ENCODE measurements at places on chromosomes 4 and X.

DNA sequence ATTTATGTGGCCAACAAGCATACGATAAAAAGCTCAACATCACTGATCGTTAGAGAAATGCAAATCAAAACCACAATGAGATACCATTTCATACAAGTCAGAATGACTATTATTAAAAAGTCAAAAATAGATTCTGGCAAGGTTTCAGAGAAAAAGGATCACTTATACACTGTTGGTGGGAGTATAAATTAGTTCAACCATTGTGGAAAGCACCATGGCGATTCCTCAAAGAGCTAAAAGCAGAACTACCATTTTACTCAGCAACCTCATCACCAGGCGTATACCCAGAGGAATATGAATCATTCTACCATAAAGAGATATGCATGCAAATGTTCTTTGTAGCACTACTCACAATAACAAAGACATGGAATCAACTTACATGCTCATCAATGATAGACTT is 478.7 kb upstream of the GALNTL6 start:
- no peak for DNase-seq
- H3K4me3 ChIP-seq: no peak overlapping the region
- H3K27ac ChIP-seq: no peak overlapping the region
- H3K27me3 ChIP-seq: no peaks in the 10 kb centered on the region

DNA sequence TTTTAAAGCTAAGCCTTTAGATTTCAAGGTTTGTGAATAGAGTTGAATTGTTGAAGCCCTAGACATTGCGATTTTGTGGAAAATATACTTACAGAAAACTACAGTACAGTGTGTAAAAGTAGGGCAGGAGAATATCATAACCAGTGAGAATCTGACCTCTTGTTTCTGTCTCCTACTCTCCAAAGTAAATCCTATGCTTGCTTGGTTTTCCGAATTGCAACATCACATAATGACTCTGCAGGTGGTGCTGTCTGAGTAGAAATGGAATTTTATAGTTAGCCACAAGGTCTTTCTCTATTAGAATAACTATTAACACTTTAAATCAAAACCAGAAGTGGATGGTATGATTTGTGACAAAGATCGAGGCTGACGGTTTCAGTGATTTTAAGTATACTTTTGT is 505.6 kb downstream of the RAPGEF2 start:
- no peak overlapping the region for H3K27ac ChIP-seq
- no peak for DNase-seq
- H3K4me1 ChIP-seq: no peaks in the 10 kb centered on the region
- no peak overlapping the region for H3K4me3 ChIP-seq
- H3K27me3 ChIP-seq: no peaks in the 10 kb centered on the region

GRCh38 chr4:167282171-167282864 is 48.0 kb upstream of the SPOCK3 start:
- no peak overlapping the region for H3K27ac ChIP-seq
- H3K4me3 ChIP-seq: no peak overlapping the region
- H3K4me1 ChIP-seq: no peaks in the 10 kb centered on the region
- no peaks in the 10 kb centered on the region for H3K27me3 ChIP-seq

GRCh38 chr4:122104184-122104583 is 47.9 kb upstream of the BLTP1 start:
- peaks cover 4% of the 10 kb centered on the region for H3K27me3 ChIP-seq
- H3K4me3 ChIP-seq: no peak overlapping the region

- DNase-seq: no peak
- H3K27me3 ChIP-seq: no peaks in the 10 kb centered on the region
- no peak overlapping the region for H3K4me3 ChIP-seq
- no peak overlapping the region for H3K27ac ChIP-seq
- no peaks in the 10 kb centered on the region for H3K36me3 ChIP-seq
Observed at GRCh38 chr4:148982200-148982599, 540.0 kb upstream of the NR3C2 start.

DNA sequence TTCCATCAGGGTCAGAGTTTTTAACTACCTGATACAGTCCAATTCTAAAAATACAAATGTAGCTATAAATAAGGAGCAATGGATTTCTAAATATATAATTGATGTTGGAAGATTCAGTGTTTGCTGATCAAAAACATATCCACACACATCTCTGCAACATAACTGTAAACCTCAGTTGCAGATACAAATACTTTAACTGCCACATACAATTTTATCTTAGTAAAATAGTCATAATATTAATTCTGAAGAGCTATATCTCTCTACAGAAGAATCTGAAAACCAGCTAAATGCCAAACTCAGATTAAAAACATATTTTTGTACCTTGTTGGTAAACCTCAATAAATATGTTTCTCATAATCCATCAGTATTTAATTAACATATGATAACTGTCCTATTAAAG is 674.3 kb upstream of the INTU start:
- no peaks in the 10 kb centered on the region for H3K4me1 ChIP-seq
- H3K27ac ChIP-seq: no peak overlapping the region
- H3K27me3 ChIP-seq: no peaks in the 10 kb centered on the region
- no peaks in the 10 kb centered on the region for H3K36me3 ChIP-seq
- H3K4me3 ChIP-seq: no peak overlapping the region
- DNase-seq: no peak

DNA sequence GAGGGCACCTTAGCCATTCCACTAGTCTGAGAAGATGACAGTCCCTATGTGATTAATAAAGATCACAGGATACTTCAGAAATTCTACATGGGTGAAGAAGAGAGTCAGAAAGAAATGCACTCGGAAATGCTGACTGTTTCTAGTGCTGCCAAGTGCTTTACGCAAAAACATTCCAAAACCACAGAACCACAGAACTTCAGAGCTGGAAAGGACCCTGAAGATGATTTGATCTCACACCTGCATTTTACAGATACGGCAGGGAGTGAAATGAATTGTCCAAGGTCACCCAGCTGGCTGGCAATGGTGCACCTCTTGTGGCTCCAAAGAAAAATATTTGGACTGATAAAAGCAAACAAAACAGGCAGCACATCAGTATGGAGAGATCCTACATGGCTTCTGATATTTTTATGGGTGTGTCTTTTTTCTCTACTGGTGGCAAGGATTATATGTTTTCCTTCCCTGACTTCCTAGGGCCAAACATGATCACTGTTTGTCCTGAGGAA is 115.9 kb downstream of the MAML3 start:
- DNase-seq: no peak
- H3K4me3 ChIP-seq: no peak overlapping the region
- peaks cover 2% of the 10 kb centered on the region for H3K36me3 ChIP-seq
- no peak overlapping the region for H3K27ac ChIP-seq
- peaks cover 18% of the 10 kb centered on the region for H3K4me1 ChIP-seq
